ENCODE measurements at places on chromosomes 12 and 14.

DNA sequence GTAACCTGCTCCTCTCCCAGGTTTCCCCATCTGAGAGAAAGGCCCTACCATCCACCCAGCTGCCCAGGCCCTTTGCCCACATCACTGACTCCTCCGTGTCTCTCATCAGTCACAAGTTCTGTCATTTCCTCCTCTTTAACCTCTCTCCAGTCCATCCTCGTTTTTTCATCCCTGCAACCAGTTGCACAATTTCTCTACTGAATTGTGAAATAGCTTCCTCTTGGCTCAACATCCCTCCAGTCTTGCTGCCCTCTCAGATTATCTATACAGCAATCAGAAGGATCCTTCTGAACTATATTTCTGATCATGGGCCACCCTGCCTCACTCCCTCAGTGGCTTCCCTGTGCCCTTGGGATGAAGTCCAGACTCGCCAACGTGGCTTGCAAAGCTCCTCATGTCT, 6.8 kb downstream of the FAM161B start:
- no peak for DNase-seq

DNA sequence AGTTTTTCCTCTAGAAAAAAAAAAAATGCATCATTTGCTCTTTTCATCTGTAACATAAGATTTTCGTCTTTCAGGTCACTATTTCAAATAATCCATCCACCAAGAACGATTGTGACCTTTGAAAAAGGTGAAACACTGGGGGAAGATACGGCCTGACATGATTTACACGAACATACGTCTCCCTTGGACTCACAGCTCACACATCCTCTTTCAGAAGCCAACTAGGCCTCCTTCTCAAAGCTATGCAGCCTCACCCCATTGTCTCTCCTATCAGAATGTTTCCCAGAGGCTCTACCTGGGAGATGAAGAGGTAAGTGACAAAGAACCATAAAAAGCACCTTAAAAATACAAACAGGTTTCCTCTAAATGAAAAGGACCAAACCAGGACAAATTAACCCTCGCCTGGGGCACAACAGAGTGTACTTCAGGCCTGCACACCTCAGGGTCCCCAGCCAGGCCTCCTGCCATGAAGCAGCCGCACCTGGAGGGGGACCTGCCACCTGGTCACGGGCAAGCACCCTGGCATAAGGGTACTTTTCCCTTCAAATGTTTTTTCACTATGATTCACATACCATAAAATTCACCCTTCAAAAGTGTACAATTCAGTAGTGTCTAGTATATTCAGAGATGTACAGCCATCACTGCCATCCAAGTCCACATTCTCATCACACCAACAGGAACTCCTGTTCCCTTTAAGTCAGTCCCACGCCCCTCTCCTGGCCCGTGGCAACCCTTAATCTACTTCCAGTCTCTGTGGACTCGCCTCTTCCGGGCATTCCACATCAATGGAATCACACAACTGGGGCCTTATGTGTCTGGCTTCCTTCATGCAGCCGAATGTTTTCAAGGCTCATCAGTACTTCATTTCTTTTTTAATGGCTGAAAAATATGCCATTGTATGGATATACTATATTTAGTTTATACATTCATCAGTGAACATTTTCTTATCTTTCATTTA, 5.4 kb downstream of the SLC15A4 start:
- no peak for DNase-seq

DNA sequence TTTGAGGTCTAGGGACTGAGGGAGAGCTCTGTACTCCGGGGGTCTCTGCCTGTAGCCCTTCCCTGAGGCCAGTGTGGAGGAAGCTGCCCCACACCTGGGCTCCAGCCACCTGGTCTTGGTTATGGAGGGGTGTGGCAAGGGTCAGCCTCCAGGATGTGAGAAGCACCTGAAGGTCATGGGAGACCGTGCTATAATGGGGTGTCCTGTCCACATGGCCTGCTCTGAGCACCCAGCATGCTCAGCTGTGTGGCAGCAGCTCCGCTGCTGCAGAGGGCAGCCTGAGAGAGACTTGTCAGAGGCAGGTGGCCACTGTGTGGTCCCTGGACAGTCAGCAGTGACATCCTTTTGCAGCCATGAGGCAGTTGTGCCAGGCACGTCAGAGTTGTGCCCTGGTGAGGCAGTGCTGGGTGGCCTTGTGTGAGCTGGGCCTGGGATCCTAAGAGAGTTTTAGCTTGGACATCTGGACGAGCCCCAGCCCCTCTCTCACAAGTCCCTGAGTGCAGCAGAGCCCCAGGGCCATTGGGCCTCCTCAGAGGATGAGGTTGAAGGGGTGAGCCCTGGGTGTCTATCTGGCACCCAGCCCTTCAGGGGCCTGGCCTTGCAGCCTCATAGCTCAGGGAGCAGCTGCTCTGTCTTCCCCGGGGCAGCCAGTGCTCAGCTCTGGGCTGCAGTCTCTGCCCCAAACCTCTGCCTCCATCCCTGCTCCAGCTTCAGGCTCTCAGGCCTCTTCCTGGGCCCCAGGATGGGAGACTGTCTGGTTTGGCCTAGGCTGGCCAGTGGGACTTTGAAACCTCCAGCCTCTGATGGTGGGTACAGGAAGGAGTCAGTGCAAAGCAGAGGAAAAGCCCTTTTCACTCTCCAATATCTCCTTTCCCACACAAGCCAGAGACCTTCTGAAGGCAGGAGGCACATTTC, 7.4 kb upstream of the ATG101 start:
- DNase-seq = no peak

DNA sequence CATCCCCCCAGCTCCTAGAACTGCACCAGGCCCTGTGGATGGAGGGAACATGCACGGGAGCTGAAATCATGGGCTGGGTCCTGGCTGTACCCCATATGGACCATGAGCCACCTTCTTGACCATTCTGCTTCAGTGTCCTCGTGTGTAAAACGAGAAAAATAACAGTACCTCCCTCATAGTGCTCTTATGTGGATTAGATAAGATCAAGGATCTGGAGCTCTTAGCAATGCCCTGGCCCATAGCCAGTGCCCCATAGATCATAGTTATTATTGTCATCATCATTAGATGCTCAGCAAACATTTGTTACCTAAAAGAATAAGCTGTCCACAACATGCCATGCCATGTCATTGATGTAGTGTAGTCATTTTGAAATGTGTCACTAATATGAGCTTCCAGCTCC, 71.3 kb downstream of the SYNE3 start:
- no peak for DNase-seq

DNA sequence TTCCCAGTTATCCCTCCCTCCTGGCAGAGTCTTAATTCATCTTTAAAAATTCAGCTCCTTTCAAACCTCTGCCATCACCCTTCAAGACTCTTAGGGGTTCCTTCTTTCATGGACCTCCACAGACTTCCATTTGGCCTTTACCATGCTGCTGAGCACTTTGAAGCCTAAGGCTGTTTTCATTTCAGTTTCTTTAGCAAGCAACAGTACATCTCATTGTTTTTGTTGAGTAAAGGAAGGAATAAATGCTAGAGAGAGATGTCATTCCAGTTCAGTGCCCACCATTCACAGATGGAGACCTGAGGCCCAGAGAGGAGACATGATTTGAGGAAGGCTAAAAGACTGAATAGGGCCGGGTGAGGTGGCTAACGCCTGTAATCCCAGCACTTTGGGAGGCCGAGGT, 1.3 kb upstream of the GAS2L3 start:
- no peak for DNase-seq

DNA sequence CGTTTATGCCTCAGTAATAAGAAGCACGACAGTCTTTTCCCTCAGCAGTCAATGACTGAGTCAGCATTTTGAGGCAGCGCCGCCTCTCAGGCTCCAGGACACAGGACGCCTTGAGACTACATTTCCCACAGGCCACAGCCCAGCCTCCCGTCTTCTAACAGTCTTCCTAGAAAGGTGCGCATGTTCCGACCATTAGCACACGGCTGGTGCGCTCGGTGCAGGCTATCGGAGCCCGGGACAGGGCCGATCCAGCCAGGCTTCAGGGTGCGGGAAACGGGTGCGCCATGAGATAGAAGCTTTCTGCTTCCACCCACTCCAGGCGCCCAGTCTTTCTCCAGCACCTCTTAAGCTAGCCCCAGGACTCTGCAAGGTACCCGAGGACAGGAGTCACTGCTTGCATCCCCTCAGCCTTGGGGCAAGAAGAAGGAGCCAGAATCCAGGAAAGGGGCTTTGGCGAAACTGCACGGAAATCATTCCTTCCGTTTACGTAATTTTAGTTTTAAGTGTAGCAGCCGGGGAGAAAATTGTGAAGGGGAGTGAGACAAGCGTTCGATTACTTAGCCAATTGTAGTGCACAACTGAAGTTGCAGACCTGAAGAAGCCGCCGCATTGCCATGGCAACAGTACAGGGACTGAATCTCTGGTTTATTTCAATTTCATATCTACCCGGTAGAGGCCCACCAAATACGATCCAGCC, 54.0 kb downstream of the ZNF641 start:
- DNase-seq = peak; percentile 93

DNA sequence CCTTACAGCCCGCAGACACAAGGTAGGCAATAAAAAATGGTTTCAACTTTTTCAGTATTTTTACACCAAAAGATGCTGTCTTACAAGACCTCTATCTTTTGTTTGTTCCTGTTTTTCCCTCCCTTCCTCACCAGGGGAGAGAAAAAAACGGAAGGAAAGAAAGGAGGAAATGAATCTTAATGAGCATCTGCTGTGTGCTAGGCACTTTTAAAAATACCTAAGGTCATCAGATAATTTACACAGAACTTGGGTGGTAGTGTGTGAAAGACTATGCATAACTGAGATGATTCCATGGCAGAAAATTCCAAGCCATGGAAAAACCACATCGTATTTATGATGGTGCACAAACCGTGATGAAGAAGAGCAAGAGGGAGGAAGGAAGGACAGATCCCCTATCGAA, 121.2 kb downstream of the DIP2B start:
- DNase-seq = no peak

Data from brain (organoid and tissue), 16 donors.